ENCODE measurements at places on chromosomes 5 and 9.
A peak's percentile ranks its signal among the peaks of the same experiment; 100 is the strongest.

- no peak for DNase-seq
Measured at GRCh38 chr9:90680534-90680933, 37.9 kb upstream of the DIRAS2 start.

GRCh38 chr9:120136696-120137095, 443.3 kb downstream of the CDK5RAP2 start:
- no peak for DNase-seq

DNA sequence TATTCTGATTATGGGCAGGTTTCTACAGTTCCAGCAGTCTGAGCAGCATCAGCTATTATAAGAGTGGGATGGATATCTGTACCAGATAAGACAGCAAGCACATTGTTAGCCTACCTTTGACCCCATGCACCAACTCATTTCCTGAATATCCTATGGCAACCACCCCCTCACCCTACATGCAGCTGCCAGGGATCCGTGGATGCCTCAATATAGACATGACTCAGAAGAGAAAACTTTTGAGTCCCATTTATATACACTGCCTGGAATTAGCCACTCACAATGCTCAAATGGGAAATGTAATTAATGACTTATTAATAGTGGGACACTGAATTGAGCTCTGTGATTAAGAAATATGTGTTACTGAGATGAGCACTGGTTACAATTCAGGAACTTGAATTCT, 124.4 kb downstream of the SSBP2 start:
- DNase-seq = no peak

DNA sequence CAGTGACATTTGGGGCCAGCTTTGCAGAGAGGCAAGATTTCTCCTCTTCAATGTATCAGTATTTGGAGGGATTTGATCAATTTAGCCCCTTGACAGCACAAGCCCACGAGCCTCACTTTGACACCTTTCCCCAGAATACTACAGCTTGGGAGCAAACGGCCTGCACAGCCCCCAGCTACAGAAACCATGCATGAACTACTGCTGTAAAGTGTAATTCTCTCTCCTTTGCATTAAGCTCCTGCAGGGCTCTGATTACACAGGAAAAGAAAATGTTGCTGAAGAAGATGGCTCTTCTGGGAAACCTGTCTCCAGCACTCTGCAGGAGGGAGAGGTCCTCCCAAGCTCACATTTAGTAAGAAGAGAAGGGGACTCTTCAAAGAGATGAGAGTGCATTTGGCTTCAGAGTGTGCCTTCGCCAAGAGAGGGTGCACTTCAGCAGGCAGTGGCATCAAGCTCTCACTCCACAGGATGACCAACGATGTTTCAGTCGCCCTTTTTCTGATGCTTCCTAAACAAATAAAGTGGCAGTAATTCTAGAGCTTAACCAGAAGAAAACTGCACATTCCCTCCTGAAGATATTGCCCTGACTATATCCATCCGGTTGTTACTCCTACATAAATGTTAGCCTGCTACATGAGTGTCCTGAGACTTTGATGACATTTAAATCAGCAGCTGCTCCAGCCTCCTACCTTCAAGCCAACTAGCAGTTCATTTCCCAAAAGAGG, 272.2 kb downstream of the AUH start:
- no peak for DNase-seq

GRCh38 chr9:112864982-112865381, 25.7 kb downstream of the SLC46A2 start:
- no peak for DNase-seq

GRCh38 chr5:135514116-135514515, 21.6 kb downstream of the NEUROG1 start:
- no peak for DNase-seq

- DNase-seq = no peak
Measured at GRCh38 chr5:150542933-150543445, 35.1 kb downstream of the NDST1 start.

DNA sequence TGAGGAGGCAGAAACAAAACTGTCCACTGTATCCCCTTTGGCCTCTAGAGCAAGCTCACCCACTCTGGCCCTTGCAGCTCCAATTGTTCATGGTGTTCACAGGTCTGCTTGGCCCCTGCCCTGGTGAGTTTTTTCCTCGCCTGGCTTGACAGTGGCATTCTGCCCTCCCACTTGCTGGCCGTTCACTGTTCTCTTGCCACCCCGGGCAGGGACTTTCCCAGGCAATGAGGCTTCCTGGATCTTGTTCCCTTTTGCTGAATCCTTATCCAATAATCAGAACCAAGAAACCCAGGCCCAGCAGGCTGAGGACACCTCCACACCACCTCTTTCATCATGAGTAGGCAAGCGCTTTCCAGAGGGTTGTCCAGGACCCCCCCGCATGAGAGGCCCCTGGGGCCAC, 31.2 kb downstream of the ZNF618 start:
- DNase-seq = peak; percentile 37

DNA sequence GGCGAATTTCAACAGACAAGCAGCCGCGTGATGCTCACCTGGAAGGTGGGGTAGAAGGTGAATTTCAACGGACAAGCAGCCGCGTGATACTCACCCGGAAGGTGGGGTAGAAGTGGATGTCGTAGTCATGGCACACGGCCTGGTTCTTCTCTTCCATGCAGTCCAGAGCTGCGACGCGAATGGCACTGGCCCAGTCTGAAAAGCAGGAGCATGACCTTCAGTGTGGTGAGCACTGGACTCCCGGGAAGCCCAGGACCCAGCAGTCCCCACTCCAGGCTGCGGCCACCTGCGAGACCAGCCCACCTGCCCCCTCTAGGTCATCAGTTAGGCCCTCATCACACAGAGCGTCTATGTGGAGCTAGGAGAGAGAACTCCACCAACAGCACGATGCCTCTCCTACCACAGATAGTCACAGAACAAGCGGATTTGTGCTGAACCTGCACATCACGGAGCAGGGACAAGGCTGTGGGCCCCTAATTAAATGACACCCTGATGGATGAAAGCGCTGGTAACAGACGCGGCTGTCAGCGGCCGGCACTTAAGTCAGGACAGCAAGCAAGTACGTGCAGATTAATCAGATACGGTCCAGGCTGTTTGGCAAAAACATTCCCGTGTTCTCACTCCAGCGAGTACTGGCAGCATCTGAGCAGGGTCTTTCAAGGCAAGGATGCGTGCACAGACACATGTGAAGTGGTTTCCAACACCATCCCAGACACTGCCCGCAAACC, 18.8 kb downstream of the QSOX2 start:
- no peak for DNase-seq

GRCh38 chr5:140261403-140262171, 41.3 kb downstream of the PFDN1 start:
- DNase-seq = no peak

- DNase-seq = no peak
Measured at GRCh38 chr9:95570646-95571045, 53.9 kb upstream of the PTCH1 start.

GRCh38 chr9:132975961-132976360, 2.5 kb upstream of the GFI1B start:
- no peak for DNase-seq

- DNase-seq = no peak
Measured at GRCh38 chr9:137482094-137482781, 23.1 kb upstream of the NSMF start.

- no peak for DNase-seq
Measured at GRCh38 chr9:3478549-3478953, 47.2 kb downstream of the RFX3 start.

GRCh38 chr5:1445689-1446601, 705 bp upstream of the SLC6A3 start:
- peak; percentile 58 for DNase-seq

- peak; percentile 90 for DNase-seq
Measured at GRCh38 chr5:159106569-159107282, 7.0 kb upstream of the EBF1 start.

- DNase-seq = no peak
Measured at GRCh38 chr5:82735160-82735789, 341.9 kb downstream of the TMEM167A start.

- DNase-seq = no peak
Measured at GRCh38 chr5:115541611-115542010, 3.0 kb downstream of the FEM1C start.

GRCh38 chr9:112028242-112029221, 131.9 kb downstream of the UGCG start:
- peak; percentile 58 for DNase-seq

GRCh38 chr9:88653406-88653805, 118.4 kb downstream of the NXNL2 start:
- no peak for DNase-seq

DNA sequence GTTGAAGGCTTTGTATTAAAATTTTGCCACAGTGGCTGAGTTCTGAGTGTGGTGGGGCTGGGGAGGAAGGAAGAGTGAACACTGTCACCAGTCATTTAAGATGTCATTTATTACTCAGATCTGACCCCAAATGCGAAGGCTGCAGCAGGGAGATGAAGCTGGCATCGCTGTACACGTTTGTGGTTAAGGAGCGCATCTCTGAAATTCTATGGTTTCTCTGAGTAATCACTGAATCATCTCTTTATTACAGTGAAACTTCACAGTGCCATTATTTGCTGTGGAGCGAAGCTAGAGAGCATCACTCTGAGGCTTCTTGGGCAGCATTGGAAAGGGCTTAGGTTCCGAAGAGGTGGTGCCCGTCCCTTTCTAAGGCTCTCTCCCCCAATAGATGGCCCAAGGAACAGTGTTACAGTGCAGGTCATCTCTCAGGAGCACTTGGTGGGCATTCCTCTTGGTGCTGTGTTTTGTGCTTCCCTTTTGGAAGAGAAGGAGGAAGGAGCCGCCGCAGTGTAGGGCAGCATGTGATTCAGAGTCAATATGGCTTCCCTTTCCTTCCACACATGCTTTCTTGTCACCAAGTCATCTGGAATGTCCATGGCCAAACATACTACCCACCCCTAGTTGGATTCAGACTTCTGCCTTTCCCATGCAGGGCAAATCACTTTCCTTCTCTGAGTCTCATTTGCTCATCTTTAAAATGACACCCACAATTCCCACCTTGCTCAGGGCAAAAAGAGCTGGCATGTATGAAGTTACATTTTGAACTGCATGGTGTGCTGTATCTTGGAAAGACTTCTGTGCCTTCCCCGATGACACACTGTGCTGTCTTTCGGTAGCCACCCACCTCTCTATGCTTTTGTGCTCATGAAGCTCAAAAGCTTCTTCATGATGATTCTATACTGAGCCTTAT, 9.3 kb upstream of the TEX48 start:
- DNase-seq = peak; percentile 83

- DNase-seq = no peak
Measured at GRCh38 chr5:150034662-150035061, 34.1 kb downstream of the HMGXB3 start.
